ENCODE measurements at places on chromosomes 6 and 20.

DNA sequence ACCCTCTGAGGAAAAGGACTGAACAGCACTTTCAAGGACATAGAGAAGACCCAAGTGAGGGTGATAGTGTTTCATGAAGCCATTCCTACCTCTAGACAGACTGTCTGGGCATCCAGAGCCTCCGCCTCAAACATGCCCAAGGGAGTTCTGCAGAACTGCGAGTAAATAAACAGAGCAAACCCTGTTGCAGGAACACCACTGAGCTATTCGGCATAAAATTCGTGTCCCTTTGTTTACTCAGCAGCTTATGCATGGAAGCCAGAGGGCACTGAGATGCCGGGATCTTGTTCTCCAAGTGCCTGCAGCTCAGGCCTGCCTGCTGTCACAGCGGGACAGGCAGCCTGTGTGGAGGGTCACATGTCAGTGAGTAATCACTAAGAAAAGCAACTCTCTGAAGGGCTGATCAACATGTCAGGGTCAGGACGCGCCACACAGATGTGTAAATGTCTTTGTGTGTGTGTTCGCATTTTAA is 164.9 kb upstream of the HEY2 start:
- no peak for DNase-seq

DNA sequence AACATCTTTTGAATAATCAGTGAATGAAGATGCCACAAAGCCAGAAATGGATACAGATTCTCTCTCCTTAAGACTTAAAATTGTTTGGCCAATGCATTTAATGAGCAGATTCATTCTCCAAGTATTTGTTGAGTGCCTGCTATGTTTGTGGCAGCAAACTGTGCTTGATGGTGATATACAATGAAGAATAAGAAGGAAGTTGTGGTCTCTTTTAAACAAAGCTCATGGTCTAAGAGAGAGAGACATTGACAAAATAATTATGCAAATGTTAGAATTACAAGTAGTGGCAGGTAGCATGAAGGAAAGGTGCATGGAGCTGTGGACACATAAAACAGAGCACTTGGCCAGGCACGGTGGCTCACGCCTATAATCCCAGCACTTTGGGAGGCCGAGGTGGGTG is 28.3 kb downstream of the NFATC2 start:
- DNase-seq: no peak

GRCh38 chr6:126204598-126204997 is 135.3 kb upstream of the CENPW start:
- no peak for DNase-seq

DNA sequence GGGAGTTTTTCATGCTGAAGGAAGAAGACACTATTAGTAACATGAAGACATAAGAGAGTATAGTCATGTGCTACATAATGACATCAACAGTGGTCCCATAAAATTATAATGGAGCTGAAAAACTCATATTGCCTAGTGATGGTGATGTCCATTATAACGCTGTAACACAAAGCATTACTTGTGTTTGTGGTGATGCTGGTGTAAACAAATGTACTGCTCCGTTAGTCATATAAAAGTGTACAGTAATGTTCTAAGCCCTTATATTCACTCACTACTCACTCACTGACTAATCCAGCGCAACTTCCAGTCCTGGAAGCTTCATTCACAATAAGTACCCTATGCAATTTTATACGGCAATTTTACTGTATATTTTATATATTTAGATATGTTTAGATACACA is 26.8 kb upstream of the ASF1A start:
- DNase-seq: no peak

DNA sequence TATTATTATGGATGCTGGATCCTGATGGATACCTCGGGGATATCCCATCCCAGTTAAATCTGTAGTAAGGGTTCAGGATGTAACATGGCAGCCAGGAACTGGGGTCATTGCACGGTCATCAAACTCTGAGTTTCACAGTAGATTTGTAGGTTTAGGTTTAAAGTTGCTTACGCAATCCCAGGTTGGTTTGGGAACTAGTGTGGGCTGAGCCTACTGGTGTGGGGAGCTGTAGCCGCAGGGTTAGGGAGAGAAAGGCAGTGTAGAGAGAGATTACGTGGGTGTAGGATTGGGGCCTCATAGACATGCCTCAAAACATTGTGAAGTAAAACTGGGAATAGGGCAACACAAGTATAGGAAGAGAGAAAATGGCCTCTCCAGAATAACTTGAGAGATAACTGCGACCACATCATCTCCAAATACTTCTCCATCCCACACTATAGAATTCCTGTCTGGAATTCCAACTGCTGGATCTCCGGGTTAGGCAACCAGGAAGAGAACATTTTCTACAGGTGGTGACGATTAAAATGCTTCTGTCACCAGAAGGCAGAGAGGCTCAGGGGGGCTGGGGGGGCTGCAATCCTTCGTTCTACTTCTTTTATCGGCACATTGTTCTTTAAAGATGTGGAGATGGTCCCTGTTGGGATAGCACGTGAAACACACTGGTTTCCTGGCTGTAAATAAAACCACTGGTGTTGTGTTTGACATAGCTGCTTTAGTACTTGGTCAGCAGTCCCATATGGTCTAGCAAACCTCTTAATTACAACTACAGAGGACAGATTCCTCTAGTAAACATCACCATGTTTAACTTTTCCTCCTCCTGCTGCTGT is 44.9 kb upstream of the TMEM170B start:
- no peak for DNase-seq

DNA sequence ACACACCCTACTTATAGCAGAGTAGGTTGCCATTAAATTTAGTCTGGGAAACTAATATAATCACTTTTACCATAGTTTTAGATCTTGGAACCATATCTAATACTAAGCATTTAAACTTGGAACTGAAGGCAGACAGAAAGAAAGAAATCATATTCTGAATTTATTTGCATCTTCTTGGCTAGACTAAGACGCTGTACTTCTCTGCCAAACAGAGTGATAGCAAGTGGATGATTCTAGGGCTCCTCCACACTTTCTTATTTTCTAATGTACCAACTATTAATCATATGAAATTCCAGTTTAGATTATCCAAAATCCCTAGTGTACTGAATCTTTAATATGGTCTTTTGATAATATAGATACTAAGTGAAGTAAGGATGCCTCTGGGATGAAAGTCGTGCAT is 277.0 kb downstream of the CENPW start:
- DNase-seq: no peak

GRCh38 chr6:2938632-2939083 is 32.7 kb downstream of the SERPINB6 start:
- no peak for DNase-seq

DNA sequence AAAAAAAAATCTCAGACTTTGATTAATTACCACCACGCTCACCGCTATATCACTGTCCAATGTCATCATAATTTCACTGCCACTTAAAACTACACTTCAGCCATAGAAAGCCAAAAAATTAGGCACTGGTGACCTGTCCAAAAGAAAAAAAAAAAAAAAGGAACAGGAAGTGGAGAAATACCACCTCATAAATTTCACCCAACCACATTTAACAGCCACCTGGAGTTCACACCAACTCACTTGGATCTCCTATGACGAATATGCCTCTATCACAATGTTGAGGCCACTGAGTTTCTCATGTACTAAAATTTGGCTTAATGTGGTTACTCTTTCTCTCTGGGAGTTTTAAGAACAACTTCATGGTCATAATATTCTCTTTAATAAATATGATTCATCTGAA is 237.5 kb upstream of the RSPO3 start:
- DNase-seq: peak; percentile 24

DNA sequence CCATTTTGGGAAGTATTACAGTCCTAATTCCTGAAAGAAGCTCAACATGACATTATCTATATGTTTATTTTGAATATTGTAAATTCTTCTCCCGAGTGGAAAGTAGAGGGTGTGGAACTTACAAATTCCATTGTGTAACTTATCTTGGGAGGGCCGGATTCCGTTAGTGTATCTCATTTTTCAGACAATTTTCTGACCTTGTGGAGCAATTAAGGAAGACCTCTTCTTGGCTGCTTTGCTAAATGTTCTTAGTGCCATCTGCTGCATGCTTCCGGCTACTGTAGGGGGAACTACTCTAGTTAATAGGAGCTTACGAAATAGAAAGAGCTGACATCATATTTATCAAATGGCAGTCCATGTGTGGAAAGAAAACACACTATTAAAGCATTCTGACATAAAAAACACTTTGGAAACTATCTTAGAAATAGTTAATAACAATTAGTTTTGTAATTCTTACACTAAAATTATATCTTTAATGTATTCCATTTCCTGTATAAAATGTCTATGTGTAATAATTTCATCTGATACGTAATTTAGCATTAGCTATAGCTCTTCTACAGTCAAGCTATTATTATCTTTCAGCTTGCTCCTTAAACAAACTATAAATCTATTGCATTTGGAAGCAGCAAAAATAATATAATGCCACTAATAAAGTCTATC is 41.5 kb upstream of the KCNQ5 start:
- peak; percentile 56 for DNase-seq

DNA sequence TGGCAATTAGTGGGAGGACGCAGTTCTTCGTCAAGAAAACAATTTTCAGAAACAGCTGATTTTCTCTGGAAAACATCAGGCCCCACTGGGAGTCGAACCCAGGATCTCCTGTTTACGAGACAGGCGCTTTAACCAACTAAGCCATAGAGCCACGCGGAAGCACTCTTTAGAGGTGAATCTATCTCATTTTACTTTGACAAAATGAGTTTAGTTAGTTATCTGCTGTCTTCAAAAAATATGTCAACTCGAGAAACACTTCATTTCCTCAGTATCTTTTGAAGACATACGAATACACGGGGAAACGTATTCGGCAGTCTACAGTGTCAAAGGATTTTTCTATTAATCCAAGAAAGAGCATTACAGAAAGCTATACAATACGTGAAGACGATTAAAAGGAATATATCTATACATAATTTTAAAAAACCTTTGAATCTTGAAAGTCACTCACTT is 26.7 kb downstream of the GPX6 start:
- DNase-seq: no peak

Measured in hematopoietic multipotent progenitor cell (in vitro differentiated cells).